Adipocyte (in vitro differentiated cells): ENCODE measurements at places on chromosomes 1 and 21.

DNA sequence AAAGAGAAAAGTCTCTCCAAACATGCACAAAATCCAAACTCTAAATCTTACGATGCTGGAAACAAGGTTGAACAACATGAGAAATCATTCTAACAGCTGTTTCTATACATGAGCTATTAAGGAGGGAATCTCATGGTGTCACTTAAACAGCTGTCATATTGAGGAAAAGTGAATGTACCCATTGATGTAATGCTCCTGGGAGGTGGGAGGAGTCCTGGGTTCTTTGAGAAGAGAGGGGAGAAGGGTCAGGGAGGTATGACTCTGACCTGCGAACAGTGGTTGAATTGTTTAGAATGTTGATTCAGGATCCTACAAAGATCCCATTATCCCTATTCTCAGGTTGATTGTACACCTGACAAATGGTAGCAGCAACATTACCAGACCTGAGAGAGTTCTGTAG, 49.3 kb downstream of the ZC3H11B start:
- DNase-seq = no peak

DNA sequence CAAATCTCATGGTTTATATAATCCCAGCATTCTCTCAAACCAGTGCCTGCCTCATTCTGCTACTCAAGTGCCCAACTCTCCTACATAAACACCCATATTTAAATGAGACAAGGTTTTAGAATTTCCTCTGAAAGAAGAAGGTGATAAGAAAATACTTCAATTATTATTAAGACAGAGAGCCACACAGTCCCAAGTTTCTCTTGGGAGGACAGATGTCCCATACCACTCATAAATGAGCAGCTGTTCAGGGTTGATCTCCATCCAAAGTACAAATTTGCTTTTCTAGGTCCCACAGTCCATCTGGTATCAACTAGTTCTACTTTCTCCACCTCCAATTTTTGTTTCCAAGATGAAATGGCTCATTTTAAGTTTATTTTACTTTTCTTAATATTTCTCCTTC, 11.3 kb downstream of the DCAF8 start:
- DNase-seq = no peak

DNA sequence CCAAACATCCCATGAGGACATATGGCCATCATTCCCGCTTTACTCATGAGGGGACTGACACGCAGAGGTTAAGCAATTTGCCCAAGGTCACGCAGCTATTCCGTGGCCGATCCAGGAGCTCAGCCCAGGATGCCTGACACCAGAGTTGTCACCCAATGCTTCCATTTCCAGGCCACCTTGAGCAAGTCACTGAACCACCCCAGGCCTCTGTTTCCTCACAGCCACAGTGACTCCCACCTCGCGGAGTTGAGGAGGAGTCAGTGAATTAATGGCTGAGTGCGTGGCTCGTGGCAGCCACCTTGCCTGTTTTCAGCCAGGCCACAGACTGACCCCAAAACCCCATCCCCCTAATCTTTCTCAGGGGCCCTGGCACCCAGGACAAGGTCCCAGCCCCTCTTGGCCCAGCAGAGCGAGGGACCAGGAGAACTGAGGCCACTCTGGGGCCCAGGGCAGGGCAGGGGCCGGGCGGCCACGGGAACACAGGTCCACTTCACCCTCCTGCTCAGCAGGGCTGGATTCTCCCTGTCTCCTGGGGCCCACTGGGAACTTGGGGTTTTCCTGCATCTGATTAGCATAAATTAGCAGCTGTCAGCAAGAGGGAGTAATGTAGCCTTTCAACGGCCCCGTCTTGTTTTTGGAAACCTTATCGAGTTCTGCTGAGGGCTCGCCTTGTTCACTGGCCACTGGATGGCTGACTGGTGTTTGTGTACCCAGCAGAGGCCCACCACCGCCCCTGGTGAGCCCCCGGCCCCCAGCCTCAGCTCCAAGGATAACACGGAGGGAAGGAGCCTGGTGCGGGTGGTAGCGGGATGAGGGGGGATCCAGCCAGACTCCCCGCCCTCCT, 19.7 kb upstream of the LAPTM5 start:
- no peak for DNase-seq

GRCh38 chr1:77509051-77509492, 173.4 kb downstream of the ZZZ3 start:
- DNase-seq = no peak

- DNase-seq = no peak
Measured at GRCh38 chr1:74766579-74766978, 33.6 kb downstream of the TYW3 start.

- no peak for DNase-seq
Measured at GRCh38 chr21:44766818-44767354, 34.7 kb downstream of the UBE2G2 start.

DNA sequence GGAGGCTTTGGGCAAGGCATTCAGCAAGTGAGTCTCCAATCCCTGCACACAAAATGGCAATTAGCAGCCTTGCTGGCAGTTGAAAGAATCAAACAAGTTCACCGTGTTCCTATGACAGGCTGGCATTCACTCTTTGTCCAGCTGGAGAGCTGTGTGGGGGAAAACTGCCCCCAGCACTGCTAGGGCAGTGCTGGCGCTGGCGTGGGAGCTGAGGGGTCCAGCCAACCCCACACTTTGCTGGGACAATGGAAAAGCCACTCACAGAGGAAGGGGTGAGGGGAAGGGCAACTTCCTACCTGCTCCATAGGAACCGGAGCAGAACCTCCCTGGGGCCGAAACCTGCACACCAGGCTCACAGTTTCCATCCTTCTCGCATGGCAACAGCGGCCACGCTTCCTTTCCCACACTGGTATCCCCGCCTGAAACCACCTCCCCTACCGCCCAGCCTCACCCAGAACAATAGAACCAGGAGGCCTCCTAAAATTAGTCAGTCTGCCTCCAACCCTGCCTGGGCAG, 26.7 kb upstream of the KCNN3 start:
- DNase-seq = no peak

DNA sequence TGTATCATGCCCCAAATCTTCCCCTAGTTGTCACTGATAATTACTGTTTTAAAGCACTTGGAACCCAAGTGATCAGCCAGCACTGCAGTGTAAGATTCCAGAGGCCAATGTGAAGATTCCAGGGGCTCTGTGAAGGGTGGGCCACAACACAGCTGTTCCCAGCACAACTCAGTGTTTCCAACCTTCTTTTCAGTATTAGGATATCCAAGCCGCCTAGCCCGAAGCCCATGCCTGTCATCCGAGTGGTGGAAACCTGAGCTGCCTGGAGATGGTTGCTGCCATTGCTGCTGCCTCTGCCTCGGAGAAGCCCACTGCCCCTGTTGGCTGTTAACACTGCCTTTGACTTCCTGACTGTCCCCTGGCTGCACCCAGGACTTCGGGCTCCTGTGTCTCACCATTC, 30.4 kb upstream of the SNX27 start:
- no peak for DNase-seq

GRCh38 chr1:29974316-29974724, 738.0 kb downstream of the PTPRU start:
- peak; percentile 77 for DNase-seq

GRCh38 chr1:184911830-184912229, 62.5 kb downstream of the NIBAN1 start:
- no peak for DNase-seq

GRCh38 chr1:212261361-212261929, 23.8 kb upstream of the PPP2R5A start:
- no peak for DNase-seq

GRCh38 chr1:48430832-48431231, 41.2 kb downstream of the SPATA6 start:
- DNase-seq = no peak

- DNase-seq = peak; percentile 91
Measured at GRCh38 chr1:150009604-150010392, 728 bp downstream of the OTUD7B start.

GRCh38 chr1:183490932-183491331, 18.6 kb downstream of the SMG7 start:
- DNase-seq = no peak

DNA sequence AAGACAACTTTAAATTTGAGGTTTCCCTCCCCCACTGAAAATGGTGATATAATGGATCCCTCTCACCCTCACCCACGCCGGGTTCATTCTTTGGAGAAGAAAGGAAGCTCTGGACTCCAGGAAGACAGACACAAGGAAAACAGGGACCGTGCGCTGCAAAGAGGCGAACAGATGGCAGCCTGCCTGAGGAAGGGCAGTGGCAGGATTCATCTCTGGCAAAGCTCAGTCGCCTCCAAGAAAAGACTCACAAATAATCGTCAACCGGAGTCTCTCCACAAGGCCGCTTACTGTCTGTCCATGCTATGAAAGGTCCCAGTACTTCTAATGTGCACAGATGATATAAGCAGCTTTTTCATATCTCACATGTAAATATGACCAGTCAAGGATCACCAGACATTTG, 110.3 kb downstream of the TIAM1 start:
- DNase-seq = no peak

- DNase-seq = peak; percentile 77
Measured at GRCh38 chr1:33050221-33051076, 13.8 kb upstream of the AK2 start.

- no peak for DNase-seq
Measured at GRCh38 chr1:200042119-200042551, 14.6 kb downstream of the NR5A2 start.

GRCh38 chr1:101002551-101002950, 23.0 kb downstream of the DPH5 start:
- DNase-seq = peak; percentile 50

DNA sequence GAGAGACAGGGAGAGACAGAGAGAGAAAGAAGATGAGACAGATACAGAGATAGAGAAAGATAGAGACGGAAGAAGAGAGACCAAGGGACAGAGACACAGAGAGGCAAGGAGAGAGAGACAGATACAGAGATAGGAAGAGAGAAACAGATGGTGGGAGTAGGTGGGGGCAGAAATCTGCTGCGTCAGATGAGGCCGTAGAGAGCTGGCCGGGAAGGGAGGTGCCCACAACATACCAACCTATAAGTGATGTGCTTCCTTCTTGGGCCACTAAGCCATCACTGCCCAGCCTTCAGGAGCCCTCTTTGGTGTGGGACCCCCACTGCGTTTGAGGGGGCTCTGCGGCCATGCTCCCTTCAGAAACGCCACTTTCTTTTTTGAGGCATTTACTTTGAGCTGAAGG, 307.6 kb upstream of the VAMP3 start:
- no peak for DNase-seq

DNA sequence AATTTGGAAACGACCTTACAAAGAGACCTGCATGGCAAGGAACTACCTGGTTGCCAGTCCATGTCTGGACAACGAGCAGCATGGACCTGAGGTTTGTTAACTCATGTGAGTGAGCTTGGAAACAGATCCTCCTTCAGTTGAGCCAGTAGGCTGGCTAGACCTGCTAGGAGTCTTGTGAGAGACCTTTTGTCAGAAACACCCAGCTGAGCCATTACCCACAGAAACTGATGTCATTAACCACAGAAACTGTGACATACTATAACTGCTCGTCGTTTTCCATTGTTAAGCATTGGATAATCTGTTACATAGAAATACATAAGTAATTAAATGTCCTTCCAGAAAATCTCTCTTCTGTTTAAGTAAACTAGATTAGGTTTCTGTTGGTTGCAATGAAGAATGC, 211.1 kb upstream of the C21orf91 start:
- no peak for DNase-seq

- DNase-seq = no peak
Measured at GRCh38 chr1:112247961-112248360, 148.1 kb upstream of the CTTNBP2NL start.

DNA sequence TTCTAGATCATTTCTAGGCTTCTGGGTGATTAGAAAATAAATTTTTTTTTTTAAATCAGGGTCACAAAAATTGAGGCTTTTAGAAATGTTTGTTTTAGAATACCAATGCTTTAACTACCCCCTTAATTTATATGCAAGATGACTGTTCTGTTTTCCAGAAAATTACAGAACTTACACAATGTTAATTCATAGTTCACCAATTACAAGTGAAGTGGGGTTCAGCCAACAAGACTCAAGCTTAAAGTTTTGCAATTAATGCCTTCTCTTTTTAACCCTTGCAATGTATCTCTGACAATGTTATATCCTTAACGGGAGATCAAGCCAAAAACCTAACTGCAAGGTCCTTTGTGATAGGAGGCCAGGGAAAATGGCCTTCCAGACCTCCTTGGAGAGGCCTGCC, 5.6 kb downstream of the PRELP start:
- peak; percentile 44 for DNase-seq

GRCh38 chr1:42940851-42941639, 17.6 kb downstream of the SLC2A1 start:
- peak; percentile 95 for DNase-seq

DNA sequence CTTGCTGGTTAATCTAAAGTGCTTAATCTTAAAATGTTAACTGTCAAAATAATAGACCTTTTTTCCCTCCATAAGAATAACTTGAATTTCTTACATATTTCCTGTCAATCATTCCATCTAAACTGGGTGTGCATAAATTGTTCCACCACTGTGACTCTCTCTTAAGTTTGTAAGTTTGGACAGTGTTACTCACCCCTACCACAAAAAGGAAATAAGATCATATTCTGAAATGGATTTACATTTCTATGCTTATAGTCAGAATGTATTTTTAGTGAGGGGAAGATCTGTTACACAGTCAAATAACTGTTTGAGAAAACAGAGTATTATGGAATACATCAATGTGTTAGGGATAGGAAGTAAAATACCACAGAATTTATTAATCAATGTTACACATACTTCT, 109.6 kb upstream of the DPYD start:
- DNase-seq = no peak

DNA sequence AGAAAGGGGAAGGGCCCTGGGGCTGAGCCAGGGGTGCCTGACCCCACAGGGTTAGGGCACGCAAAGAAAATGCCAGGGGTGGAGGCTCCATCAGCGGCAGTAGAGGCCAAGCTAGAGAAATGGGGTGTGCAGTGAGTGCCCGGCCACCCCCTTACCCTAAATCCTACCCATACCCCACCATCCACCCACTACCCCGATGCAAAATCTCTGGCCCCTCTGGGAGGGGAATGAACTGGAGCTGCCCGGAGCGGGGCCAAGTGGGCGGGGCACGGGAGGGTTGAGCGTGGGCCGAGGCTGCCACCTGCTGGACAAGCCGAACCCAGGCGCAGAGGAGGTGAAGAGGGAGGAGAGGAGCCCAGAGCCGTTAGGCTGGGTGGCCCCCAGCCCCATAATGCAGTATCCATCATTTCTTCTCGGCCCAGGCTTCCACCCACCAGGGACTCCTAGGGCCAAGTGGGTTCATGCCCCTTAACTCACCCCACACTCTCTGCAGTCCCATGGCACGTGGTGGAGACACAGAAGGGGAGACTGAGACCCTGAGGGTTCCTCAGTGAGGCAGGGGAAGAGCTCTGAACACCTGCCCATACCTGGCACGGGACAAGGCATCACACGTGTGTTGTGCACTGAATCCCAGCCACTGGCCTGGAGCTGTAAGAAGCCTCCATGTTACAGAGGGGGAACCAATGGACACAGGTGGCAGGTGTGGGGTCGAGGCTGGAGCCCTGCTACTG, 1.4 kb upstream of the C1QC start:
- peak; percentile 88 for DNase-seq
